T follicular helper cell (primary cell): ENCODE measurements at places on chromosomes 1 and 21.

- peak; percentile 25 for DNase-seq
Observed at GRCh38 chr1:174158767-174159251, 511 bp upstream of the RABGAP1L start.

DNA sequence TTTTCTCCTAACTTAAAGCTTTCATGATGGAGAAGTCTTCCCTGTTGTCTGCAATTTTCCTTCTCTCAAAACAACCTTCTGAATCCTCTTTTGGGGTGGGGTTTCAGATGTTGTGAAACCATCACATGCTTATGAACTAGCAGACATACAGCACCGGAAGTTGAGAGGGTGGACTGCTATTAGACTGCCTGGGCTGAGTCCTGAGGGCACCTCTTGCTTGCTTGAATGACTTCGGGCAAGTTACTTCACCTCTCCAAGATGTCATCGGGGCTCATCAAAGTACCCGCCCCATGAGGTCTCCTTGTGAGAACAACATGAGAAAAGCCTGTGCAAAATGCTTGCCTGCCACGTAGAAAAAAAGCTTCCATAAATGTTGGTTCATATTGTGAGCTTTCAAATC, 89.6 kb downstream of the CCDC185 start:
- DNase-seq = no peak

DNA sequence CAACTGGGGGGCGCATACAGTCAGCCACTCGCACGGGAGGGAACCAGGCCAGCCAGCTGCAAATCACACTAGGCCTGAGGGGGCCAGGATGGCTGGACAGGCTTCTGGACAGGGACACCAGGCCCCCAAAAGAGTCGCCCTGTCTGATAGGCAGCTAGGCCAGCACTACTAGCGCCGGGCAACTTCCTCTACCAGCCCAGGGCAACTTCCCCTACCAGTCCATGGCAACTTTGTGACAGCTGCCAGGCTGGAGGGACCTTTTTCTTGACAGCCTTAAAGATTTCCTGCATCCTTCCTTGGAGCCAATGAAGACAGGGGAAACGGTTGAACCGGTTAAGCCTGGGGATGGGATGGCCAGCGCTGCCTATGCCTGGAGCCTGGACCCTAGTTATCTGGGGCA, 5.1 kb downstream of the IFFO2 start:
- no peak for DNase-seq

- DNase-seq = no peak
Observed at GRCh38 chr1:198520524-198521254, 19.8 kb downstream of the ATP6V1G3 start.

DNA sequence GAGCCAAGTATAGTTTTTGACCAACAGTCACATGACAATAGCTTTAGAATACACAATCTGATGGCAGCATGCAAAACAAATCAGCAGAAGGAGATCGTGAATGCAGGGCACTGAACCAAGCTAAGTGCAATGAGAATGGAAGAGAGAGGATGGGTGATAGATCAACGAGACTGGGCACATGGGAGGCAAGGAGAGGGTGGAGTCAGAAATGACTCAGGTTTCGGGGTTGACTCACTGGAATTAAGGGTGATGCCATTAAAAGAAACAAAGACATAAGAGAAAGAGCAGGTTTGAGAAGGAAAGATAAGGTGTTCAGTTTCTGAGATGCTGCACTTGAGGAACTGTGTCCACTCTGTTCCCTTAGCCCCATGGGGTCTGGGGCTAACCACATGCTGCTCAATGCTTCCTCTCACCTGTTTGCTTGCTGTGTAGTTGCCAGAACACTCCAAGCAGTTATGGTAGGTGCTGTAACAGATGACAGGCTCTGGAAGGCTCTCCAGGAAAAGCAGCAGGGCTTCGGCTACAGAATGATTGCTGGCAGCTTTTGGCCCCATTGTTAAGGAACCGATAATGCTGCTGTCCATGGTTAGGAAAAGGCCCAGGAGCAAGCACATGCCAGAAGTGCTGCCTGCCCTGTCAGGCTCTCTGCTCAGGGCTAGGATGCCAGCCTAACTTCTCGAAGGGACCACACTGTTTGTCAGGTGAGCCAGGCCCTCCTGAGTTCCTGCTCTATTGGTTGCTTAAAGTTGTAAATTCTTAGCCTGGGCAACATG, 6.1 kb upstream of the MTF1 start:
- no peak for DNase-seq

DNA sequence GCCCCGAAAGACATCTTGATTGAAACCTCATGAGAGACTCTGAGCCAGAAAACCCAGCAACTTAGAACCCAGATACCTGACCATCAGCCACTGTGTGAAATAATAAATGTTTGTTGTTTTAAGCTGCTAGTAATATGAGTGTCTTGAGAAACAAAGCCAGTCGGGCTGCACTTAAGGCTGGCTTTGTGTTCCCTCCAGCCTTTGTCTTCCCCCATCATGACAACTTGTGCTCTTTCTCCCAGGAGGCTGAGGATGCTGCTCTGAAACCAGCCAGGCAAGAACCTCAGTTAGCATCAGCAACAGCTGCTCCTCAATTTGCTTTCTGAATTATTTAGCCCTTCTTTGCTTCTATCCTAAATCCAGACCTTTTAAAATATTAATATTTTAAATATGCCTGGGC, 78.2 kb downstream of the SLC16A1 start:
- DNase-seq = no peak

DNA sequence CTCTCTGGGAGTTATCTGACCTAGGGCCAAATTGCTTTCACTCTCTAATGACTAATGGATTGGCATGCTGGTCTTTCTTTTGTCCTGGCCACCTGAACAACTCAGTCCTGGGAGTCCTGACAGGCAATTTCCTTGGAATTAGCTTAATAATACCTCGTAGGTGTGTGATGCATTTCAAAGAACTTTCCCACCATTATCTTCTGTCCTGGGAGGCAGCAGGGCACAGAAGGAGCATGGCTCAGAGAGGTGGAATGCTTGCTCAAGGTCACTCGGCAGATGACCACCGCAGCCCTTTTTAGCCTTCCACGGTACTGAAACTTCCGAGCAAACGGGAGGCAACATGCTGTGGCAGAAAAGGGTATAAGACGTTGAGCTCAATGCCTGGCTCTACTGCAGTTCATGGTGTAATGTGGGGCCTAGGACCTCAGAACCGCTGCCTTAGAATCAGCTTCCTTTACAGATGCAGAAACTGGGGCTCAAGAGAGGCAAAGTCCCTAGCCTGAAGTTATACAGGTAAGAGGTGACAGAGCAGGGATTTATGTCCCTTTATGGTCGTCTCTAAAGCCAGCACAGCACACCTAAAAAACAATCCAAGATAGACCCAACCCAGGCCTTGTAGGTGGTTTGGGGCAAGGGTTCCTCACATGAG, 3.2 kb downstream of the ID3 start:
- DNase-seq = no peak

- no peak for DNase-seq
Observed at GRCh38 chr1:213385806-213386324, 334.8 kb downstream of the RPS6KC1 start.

DNA sequence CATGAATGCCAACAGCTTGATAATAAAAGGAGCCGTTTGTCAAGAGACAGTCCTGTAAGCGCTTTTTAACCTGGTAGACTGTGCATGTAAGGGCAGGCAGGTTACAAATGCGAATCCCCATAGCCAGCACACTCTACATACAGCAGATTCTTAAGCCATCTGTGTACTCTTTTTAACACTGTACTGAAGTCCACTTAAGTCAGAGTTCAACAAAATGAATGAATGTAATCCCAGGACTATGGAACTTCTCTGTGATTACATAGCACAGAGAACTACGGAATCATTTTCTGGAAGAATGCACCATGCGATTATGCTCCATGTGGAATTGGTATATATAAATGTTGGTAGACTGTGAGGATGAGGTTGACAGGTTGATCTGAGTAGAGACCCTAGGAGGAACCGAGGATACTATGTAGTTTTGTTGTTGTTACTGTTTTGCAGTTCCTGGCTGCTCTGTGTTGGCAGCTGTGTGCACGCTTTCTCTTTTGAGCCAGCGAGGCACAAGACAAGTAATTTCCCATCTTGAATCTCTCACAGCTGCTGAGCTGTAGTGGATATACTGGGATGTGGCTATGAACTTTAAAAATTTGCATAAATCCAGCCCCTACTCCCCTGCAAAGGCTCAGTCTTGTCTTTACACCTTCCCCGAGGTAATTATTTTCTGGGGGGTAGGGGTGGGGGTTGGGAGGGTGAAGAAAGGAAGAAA, 21.9 kb downstream of the LRRC8D start:
- no peak for DNase-seq

DNA sequence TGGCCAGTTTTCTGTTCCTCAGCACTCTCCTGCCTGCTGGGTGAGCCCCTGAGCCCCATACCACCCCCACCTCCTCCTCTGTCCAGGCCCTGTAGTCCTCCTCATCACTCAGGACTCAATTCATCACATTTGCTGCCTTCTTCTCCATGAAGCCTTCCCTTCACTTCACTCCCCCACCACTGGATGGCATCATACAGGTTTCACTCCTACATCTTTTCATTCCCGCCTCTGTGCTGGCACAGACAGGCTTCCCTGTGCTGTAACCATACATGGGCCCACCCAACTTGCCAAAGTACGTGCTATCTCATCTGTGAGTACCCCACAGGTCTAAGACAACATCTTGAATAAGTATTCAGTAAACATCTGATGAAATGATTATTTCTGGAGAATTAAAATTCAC, 56.9 kb downstream of the SLC45A1 start:
- DNase-seq = no peak

GRCh38 chr1:17561561-17561985, 22.1 kb downstream of the ARHGEF10L start:
- DNase-seq = no peak

DNA sequence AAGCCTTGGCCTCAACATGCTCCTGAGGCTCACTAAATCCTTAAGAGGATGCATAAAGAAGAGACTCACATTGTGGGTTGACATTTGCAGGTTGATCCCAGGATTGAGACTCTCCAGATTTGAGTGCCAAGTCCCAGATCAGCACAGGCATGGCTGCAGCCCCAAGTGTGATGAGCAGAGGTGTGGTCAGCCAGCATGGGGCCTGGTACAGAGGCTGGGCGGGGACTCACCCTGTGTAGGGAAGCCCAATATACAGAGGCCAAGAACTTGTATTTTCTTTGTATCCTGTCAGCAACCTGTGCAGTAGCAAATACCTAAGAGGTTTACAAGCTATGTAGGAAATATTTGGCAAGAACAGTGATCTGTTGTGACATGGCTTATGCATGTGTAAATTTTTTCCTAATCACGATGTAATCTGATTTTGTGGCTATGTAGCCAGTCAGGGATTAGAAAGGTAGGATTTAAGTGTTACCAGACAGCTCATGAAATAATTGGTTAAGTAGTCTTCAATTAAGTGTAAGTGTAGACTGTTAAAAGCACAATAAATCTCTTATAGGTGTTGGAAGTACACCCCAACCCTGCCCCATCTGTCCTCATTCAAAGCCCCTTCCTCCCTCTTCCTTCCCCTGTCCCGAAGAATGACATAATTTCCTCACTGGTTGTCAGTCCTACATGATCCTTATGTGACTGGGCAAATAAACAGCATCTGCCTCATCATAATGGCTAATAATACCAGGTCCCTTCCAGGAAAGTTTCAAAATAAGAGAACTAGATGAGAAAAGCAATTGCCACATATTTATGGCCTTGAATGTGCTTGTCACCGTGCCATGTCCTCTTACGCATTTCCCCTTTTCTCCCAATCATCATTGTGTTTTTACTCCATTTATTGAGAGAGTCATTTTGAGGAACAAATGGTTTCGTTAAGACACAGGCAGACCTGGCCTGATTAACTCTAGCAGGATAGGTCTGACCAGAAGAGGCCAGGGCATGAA, 120.9 kb downstream of the HLX start:
- DNase-seq = no peak

GRCh38 chr1:98849969-98850636, 154.6 kb downstream of the PLPPR5 start:
- no peak for DNase-seq

GRCh38 chr1:99776120-99776519, 9.7 kb upstream of the FRRS1 start:
- no peak for DNase-seq

DNA sequence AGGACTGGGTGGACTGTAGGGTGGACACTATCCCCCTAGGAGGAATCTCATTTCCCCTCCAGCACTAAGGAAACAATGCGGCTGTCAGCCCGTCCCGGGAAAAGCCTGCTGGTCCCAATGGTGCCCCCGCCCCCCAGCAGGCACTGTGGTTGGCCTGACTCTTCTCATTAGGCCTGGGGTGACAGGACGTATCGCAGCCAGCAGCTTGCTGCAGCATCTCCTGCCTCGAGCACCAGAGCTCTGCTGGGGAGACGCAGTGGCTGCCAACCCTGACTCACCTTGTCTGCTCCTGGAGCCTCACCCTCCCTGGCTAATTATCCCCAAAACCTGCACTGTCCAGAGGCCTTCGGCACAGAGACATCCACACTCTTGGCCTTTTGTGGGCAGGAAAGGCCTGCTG, 115.1 kb upstream of the GJB5 start:
- no peak for DNase-seq

GRCh38 chr1:109201123-109201703, 12.5 kb upstream of the SARS1 start:
- DNase-seq = no peak

DNA sequence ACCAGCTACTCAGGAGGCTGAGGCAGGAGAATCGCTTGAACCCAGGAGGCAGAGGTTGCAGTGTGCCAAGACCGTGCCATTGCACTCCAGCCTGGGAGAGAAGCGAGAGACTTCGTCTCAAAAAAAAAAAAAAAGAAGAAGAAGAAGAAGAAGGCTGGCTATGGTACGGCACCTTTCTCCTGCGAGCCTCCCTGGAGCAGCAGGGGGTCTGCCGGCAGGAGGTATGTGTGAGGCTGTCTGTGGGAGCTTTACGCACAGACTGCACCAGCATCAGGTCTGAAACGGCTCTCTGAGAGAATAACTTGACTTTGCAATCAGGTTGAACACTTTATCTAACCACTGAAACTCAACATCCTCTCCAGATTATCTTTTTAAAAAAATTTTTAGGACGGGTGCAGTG, 44.9 kb downstream of the CLSTN1 start:
- no peak for DNase-seq

GRCh38 chr1:37839676-37840075, 19.7 kb downstream of the MTF1 start:
- no peak for DNase-seq

GRCh38 chr1:169108863-169109560, 2.5 kb downstream of the ATP1B1 start:
- DNase-seq = no peak

GRCh38 chr1:66315671-66316070, 218.3 kb upstream of the SGIP1 start:
- no peak for DNase-seq

DNA sequence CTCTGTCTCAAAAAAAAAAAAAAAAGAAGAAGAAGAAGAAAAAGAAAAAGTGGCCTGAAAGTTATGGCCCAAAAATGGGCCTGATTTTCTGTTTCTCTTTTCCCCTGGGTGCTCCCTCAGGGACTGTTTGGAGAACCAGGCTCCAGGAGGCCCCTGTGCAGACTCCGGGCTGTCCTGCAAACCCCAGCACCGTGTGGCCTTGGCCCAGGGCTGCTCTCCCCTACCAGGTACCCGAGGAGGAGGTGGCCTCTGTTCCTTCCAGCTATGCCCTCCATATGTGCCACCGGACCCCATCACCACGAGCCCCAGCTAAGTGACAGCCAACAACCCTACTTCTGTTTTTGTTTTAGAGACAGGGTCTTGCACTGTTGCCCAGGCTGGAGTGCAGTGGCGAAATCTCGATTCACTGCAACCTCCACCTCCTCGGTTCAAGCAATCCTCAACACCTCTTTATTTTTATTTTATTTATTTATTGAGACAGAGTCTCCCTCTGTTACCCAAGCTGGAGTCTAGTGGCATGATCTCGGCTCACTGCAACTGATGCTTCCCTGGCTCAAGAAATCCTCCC, 7.5 kb upstream of the FAAP20 start:
- no peak for DNase-seq
